ENCODE measurements at places on chromosomes 7 and 10.

GRCh38 chr10:12417331-12417730 lies 68.0 kb downstream of the CAMK1D start:
- DNase-seq, result no peak

DNA sequence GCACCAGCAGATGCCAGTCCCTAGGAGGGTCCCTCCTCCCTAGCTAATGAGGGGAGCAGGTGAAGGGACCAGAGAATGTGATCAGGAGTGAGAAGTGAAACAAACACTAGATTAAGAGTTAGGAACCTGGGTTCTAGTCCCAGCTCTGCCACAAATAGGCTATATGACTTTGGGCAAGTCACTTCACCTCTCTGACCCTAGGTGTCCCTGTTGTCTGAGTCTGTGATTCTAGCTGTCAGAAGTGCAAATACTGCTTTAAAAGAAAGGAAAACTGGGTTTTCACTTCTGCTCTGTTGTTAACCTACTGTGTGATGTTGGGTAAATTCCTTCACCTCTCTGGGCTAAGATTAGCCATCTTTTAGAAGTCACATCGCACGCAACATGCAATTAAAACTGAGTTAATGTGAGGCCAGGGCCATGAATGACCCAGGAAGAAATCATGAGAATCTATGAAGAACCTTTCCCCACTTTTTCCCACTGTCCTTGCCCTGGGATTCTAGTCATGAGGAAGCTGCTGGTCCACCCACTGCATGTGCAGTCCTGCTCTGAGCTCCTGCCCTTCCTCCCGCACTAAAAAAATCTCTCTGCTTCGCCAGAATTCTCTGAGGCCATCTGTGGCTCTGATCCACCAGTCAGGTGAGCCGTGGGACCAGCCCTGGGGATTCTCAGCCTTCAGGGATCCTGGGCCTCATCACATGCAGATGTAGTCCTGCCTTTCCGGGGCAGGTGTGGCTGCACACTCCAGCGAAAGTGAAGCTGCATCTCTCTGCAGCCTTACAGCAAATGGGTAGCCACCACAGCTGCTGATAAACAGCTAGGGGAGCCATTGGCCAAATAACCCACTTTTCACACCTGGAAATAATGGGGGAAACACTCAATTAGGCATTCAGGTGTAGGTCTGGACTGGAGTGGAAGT lies 181.7 kb downstream of the PLXNA4 start:
- peak; percentile 24 for DNase-seq

- DNase-seq, result peak; percentile 95
These were observed 152.7 kb downstream of the ANK3 start for GRCh38 chr10:60236869-60237524.

DNA sequence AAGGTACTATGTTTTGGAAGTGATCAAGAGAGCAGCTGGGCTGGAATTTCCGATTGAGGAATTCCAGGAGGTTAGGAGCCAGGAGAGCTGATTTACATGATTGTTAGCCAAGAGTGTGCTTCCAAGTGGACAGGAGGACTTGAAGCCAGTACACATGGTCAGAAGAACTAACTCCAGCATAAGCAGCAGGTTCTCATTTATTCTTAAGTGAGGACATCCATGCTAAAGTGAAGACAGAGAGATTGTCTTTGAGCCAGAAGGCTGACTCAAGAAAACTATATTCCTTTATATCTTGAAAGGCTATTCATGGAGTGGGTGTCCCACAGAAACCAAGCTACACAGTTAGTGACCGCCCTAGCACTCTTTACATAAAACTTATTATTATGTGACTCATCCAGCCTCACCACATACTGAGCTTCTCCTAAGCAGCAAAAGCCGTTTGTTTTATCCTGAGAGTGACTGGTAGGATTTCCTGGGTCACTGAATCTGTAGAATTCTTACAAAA lies 56.7 kb upstream of the SEMA3A start:
- peak; percentile 84 for DNase-seq

DNA sequence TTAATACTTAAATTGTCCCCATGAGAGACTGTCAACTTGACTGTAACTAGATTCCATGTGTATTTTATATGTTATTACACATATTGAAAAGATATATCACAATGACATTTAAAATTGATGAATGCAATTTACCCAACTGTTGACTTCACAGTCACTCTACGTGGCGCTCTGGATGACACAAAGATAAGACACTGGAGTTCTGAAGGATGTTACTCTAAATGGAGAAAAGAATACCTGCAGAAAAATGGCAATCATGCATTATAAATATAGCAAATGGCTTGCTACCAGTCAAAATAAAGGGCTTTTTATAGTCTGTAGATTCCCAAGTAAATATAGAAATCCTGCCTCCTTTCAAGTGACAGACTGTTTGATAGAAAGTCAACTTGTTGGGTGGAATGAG lies 143.6 kb upstream of the KLF6 start:
- DNase-seq, result no peak

- peak; percentile 88 for DNase-seq
These were observed 100.3 kb upstream of the SVIL start for GRCh38 chr10:29734962-29735627.

- DNase-seq, result no peak
These were observed 76.4 kb upstream of the CDC14C start for GRCh38 chr7:48847917-48848316.

DNA sequence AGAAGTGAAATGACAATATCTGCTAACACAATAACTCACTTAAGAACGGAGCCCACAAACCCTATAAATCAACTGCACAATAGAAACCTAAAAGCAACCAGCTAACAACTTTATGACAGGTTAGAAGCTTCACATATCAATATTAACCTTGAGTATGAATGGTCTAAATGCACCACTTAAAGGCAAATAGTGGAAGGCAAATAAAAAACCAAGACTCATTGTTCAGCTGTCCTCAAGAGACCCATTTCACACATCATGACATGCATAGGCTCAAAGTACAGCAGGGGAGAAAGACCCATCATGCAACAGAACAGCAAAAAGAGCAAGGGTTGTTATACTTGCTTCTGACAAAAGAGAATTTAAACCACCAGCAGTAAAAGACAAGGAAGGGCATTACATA lies 46.8 kb downstream of the CDC14C start:
- DNase-seq, result no peak

DNA sequence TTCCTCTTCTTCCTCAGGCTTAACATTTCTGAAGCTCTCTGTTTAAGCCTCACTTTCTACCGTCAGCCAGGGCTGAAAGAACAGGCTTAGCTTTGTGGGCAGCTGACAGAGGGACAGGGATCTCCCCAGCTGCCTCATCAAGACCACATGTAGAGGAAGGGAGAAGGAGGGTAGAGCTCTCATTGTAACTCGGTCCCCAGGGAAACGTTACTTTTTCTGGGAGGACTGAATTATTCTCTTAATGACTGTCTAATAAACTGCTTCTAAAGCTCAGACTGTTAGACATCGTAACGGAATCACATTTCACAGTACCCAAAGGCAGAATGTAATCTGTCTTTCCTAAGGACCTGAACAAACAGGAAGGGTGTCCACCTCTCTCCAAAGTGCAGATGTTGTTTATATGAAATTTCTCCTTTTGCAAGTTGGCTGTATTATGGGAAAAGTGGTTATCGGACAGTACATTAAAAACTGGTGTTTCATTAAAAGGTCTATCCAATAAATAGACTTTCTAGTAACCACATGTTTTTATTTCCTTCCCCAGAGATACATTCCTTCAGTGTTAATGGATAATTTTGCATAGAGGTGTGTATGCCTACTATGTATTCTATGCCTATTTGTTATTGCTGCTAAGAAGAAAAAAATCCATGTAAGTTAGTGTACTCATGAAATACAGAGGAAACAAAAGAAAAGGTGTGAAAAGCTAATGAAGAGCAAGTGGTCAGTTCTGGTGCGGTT lies 144.2 kb downstream of the CTTNBP2 start:
- DNase-seq, result no peak

- peak; percentile 59 for DNase-seq
These were observed 186.4 kb downstream of the PDE1C start for GRCh38 chr7:31883761-31884164.

DNA sequence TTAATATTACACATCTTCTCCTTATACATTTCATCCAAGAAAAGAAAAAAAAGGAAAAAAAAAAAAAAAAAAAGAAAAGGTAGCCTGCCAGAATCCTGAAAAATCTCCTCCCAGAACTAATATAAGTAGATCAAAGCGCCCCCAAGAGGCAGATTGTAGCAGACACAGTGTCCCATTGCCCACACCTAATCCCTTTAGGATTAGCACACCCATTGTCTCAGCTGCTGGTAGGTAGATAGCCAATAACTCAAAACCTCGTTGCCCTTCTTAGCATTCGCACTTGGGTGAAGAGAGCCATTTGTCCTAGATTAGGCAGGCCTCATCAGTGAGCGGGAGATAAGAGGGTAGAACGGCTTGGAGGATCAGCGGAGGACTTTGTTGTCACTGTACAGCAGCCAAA lies 100.2 kb upstream of the SORCS1 start:
- DNase-seq, result no peak

DNA sequence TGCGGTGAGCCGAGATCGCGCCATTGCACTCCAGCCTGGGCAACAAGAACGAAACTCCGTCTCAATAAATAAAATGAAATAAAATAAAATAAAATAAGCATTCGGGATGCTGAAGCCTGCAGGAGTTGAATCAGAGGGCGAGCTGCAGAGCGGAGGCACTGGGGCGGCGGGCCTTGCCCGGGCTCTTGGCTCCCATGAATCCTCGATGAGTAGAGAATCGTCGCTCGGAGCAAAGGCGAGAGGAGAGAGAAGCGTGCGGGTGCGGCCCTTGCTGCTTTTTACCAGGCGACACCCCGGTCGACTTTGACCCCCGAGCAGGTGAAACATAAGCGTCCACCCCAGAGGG lies 168.3 kb downstream of the UBE2H start:
- peak; percentile 4 for DNase-seq

DNA sequence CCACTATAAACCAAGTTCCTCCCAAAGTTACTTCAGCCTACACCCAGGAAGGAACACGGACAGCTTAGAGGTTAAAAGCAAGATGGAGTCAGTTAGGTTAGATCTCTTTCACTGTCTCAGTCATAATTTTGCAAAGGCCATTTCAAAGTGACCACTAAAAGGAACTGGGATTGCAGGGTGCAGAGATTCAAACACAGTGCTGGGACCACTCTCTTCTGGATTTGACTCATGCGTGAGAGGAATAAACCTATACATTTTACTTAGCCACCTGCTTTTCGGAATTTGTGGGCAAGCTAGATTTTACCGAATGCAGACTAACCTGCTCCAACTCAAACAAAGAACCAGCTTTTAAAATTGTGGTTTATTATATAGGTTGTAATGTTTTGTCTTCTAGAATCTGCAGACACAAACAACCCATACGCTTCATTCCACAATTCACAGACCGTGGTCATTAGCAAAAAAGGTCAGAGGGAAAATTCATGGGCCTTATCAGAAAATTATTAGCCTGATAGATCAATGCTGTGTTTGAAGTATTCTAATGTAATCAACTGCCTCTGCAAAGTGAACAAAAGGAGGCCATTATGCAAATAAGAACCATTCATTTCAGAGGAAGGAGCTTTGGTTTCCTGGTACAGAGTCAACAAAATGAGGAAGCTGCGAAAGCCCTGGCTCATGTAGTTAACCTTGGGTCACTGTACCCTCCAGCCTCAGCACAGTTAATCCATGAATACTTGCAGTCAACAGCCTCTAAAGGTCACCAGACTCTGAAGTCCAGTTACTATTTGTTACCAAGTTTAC lies 342.7 kb upstream of the KLF6 start:
- DNase-seq, result peak; percentile 93

DNA sequence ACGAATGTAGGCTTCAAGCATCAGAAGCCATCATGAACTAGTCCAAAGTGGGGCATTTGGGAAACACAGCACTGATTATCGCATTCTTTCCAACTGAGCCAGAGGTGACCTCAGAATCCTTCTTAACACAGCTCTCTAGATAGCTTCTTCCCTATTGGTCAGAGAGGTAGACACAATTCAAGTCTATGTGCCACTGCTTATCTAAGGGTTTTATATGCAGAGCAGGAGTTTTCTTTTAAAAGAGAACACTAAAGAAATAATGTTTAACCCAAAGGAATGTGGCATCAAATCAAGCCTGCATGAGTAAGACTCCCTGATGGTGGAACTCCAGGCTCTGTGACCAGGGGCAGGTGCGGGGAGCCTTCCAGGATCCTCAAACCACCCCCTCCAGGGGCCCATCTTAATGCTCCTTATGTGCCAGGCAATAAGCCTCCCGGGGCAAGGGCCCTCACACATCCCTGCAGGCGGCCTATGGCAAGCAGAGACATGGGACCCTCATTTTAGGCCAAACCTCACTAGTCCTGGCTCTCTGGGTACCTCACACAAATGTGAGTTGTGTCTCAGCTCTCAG lies 13.8 kb downstream of the HSPA12A start:
- no peak for DNase-seq

- DNase-seq, result no peak
These were observed 24.1 kb upstream of the LRRC17 start for GRCh38 chr7:102888561-102889233.

DNA sequence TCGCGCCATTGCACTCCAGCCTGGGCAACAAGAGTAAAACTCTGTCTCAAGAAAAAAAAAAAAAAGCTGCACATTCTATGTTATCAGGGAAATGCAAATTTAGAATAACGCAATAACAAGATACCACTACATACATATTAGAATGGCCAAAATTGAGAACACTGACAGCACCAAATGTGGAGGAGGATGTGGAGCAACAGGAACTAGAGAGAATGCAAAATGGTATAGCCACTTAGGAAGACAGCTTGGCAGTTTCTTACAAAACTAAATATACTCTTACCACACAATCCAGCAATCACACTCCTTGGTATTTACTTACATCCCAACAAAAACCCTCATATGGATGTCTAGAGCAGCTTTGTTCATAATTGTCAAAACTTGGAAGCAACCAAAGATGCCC lies 76.8 kb downstream of the ALOX5 start:
- peak; percentile 27 for DNase-seq

DNA sequence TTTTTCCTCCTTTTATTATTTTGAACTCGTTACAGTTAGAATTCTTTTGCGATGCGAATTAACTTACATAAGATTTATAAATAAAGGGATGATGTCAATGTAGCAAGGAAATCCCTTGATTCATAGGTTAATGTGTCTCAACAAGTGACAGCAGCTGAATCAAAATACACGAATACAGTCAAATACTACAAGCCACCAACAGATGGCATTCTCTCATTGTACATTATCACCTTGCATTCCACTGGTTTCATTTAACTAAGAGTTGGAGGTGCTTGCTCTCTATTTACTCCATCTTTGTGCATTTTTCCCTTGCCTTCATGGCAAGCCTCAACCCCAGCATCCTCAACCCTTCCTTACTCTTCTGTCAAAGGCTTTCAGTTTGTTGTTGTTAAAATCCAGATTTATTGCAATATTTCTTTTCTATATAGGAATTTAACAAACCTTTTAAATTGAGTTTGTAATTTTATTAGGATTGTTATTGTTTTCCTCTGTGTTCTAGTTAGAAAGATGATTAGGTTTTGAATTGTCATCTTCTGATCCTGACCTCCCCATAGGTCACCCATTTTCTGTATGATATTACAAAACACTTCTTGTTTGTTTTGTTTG lies 78.3 kb downstream of the SLC25A40 start:
- peak; percentile 48 for DNase-seq

DNA sequence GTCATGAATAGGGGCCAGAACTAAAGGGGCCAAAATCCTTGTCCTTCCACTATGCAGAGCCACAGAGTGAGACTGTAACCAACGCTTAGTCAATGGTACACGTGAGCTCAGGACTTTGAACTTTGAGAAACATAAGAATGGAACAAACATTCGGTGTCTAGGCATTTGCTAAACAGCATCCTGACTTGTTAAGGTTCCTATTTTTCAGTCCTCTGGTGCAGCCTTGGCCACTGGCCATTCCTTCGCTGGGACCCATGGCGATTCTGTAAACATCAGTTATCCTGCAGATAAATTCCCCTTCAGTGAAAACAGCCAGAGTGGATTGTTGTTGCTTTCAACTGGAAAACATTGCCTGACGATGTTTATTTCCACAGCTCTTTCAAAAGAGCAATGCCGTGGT lies 266.8 kb downstream of the SORCS1 start:
- no peak for DNase-seq

GRCh38 chr10:64430690-64431323 lies 909.6 kb downstream of the REEP3 start:
- peak; percentile 4 for DNase-seq

All from suppressor macrophage (primary cell).